Stimulated activated CD4-positive, alpha-beta T cell treated with anti-CD3 and anti-CD28 coated beads, TNF-alpha, amount 100 ng/mL, for 4 hours (primary cell): ENCODE measurements at places on chromosomes 5 and 9.

DNA sequence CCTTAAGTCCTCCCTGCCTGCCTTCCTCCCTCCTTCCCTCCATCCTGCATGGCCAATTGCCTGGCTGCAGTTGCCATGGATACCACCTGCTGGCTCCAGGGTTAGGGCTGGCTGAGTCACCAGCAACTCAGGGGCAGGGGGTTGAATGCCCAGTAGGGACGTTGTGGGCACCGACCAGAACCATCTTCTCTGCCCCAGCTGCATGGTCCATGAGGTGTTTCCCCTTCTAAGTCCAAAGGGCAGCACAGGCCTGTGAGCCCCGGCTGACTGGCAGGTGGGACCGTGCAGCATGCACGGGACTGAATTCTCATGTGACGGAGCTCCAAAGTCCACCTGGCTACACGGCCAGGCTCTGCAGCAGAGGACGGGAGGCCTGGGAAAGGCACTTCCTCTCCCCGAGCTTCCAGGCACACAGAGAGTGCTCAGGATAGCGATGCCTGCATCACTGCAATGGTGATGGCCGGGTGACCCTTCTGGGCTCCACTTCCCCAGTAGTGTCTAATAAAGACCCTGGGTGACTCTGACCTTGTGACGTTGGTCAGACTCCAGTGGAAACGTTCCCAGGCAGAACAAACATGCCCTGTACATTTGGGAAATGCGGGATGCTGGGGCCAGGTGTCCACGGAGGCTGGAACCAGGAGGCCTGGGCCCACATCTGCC, 5.7 kb downstream of the ASS1 start:
- DNase-seq = no peak

DNA sequence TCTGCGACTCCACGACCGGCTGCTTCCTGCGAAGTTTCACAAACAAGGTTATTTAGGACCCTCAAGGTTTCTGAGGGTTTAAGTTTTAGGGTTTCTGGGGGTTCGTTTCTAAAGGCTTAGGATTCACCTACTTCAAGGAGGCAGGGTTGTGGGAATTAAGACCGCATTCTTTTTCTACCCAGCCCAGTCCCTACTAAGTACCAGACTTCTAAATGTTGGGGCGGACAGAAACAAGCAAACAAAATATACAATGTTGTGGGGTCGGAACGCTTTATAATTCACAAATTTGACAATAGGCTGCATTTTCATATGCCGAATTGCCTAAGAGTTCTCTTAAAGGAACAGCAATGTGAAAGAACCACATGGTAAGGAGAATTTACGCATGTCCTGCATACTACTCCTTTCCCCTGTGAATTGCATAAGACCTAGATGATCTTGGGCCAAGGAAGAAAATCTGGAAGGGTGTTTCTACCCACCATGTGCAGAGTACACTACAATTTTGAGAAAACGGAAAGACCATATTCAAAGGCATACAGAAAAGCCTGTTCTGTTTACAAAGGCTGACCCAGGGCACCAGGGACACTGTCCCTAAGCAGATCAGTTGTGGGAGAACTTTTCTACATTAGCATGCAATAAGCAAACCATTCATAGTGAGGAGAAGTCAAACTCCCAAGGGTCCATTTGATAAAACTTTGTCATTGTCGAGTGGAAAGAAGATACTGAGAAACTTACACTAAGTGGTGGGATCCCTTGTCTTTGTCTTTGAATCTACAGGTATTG, 457.3 kb downstream of the RAB3C start:
- no peak for DNase-seq

- DNase-seq = no peak
These were observed 22.2 kb upstream of the MGAT1 start for GRCh38 chr5:180824630-180825476.

- no peak for DNase-seq
These were observed 800 bp downstream of the AMBP start for GRCh38 chr9:114077162-114077837.

DNA sequence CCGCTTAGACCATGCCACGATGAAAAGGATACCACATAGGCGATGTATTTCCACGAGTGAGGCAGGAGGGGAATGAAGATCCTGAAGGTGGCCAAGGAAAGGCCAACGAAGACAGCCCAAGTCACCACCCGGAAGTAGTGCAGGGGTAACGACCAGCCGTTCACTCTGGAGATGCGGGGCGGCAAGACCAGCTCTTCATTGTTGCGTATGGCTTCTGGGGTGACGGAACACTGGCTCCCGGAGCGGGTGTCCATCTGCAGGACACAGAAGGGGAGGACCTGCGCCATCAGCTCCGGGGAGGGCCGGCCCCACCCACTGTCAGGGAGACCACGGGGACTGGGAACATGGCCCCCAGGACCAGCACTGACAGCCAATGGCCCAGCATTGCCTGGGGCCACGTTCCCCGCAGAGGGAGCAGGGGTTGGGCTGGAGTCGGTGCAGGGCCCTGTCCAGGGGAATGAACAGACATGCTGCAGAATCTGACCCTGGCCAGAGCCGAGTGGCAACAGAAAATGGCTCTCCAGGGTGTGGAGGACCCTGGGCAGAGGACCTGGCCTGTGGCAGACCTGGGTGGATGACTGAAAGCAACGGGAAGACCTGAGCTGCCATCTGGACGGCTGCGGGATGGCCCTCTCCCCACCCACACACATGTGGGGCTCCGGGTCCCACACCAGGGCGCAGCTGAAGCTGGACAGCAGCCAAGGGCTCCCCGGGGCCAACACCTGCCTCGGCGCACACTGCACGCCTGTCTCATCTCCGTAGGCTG, 17.7 kb downstream of the ZDHHC11B start:
- no peak for DNase-seq

GRCh38 chr5:174046558-174046957, 1.1 kb downstream of the NSG2 start:
- no peak for DNase-seq

DNA sequence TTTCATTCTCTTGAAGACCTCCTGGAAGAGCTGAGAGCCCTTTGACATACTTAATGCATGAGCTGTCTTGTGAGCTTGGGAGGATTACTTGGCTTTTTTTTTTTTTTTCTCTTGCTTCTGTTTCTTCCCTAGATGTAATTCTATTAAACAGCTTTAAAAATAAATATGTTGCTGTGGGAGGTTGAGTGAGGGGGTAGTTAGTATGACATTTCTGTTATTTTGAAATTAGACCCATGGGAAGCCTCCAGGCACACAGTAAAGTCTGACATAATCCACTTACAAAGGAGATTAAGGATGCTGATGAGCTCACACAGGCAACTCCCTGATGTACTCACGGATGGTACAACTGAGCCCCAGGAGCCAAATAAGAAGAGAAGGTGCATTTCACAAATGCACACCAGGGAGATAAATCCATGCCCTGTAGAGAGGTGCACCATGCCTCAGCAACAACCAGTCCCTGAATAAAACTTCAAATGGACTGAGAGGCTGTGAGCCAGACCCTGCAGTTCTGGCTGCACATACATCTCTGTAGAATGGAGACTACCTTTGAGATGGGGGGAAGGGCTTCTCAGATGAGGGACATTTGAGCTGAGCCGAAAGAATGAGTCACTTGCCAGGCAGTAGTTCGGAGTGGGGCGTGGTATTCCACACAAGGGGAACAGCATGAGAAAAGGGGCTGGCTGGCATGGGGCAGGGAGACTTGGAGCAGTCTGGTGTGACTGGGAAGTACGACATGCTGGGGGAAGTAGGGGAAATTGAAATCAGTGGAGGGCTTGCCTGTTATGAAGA, 68.7 kb downstream of the ACTL7B start:
- no peak for DNase-seq
